HS-5 (cell line): ENCODE measurements at places on chromosomes 6 and 20.

GRCh38 chr6:141658696-141659095 lies 474.0 kb upstream of the GJE1 start:
- no peak for DNase-seq

DNA sequence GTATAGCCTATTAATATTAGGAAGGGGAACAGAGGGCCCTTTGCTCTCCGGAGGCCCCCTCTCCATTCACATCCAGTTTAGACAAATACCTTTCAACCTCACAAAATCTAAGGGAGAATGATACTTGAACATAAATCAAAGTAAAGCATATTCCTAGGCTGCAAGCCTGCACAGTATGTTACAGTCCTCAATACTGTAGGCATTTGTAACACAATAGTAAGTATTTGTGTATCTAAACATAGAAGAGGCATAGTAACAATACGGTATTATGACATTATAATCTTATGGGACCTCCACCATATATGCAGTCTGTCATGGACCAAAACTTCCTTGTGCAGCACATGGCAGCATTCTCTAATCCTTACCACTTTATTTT lies 2.3 kb upstream of the TREM1 start:
- DNase-seq: no peak

DNA sequence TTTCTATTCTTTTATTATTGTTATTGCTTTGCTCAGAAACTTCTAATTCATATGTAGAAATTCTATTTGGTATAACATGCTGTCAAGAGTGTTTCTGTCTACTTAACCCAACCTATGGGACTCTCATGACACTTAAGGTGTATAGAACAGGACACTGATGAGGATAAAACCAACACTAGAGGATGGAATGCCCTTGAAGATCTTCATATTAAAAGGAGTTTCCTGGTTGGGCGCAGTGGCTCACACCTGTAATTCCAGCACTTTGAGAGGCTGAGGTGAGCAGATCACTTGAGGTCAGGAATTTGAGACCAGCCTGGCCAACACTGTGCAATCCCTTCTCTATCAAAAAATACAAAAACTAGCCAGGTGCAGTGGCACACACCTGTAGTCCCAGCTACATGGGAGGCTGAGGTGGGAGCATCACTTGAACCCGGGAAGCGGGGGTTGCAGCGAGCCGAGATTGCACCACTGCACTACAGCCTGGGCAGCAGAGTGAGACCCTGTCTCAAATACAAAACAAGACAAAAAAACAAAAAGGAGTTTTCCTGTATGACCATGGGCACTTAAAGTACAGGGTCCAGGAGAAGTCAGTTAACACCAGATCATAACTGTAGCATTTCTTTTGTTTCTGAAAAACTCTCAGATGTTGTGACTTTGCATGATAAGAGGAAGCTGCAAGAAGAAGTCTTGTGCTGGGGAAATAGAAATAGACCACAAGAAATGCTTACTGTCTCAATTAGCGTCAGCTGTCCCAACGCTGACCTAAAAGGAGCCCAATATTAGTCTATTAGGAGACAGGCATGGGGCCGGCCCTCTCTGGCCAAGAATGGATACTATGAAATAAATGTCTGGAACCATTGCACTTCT lies 38.9 kb upstream of the CD2AP start:
- no peak for DNase-seq

GRCh38 chr6:33597551-33598322 lies 17.7 kb upstream of the BAK1 start:
- DNase-seq: no peak

GRCh38 chr20:64130876-64131275 lies 23.5 kb upstream of the NPBWR2 start:
- DNase-seq: no peak

- DNase-seq: no peak
These were observed 16.3 kb downstream of the SAMD3 start for GRCh38 chr6:130206479-130206878.

- no peak for DNase-seq
These were observed 4.9 kb downstream of the PAX1 start for GRCh38 chr20:21710341-21710740.

DNA sequence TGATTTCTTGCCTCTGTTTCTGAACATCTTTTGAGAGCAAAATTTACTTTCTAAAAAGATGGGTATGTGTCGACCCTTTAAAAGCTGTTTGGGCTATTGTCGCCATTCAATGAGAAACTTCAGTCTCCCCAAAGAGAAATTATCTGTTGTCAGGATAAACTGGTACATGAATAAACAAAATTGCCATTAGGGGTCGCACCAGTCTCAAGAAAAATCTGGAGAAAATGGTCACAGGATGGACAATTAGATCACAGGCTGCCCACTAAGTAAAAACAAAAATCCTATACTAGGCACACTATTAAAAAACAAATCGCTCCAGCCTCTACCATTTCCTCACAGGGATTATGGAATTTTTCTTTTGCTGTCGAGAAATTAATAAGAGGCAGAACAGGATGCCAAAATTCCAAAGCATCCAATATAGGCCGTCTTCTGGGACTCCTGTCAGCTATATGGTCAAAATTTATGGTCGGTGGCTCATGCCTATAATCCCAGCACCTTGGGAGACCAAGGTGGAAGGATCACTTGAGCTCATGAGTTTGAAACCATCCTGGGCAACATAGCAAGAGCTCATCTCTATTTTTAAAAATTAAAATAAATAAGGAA lies 5.5 kb upstream of the HLA-E start:
- peak; percentile 58 for DNase-seq

DNA sequence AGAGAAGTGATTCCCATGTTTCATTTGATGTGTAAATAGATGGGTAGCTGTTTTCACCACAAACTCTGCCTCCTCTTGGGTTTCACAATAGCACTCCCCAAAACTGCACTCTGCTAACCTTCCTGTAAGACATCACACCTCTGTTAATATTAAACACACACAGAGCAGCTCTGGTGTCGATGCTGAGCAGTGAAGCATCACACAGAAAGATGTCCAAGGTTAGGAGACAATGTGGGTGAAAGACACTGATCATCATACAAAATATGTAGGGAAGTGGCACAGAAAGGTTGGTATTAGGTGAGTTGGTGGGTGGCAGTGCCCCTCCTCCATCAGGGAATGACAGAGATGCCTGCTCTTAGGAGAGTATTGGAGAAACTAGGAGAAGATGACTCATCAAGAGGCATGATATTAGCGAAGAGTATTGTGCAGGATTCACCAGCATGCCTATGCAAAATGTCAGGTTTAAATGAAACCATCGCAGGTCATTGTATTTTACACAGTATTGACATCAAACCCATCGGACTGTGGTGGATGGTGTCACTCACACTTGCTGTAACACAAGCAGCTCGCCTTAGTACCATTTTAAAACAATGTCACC lies 199.7 kb downstream of the TBXT start:
- DNase-seq: no peak

- DNase-seq: no peak
These were observed 107.8 kb downstream of the DHX35 start for GRCh38 chr20:39069976-39070375.

- no peak for DNase-seq
These were observed 38.2 kb upstream of the SLCO4A1 start for GRCh38 chr20:62603907-62604785.

- DNase-seq: no peak
These were observed 18.8 kb downstream of the PARD6B start for GRCh38 chr20:50750145-50750671.

GRCh38 chr6:167701010-167701409 lies 125.7 kb upstream of the AFDN start:
- no peak for DNase-seq

GRCh38 chr6:38687043-38687353 lies 15.9 kb downstream of the GLO1 start:
- DNase-seq: no peak

- DNase-seq: no peak
These were observed 179.9 kb downstream of the LRFN2 start for GRCh38 chr6:40407239-40407638.

DNA sequence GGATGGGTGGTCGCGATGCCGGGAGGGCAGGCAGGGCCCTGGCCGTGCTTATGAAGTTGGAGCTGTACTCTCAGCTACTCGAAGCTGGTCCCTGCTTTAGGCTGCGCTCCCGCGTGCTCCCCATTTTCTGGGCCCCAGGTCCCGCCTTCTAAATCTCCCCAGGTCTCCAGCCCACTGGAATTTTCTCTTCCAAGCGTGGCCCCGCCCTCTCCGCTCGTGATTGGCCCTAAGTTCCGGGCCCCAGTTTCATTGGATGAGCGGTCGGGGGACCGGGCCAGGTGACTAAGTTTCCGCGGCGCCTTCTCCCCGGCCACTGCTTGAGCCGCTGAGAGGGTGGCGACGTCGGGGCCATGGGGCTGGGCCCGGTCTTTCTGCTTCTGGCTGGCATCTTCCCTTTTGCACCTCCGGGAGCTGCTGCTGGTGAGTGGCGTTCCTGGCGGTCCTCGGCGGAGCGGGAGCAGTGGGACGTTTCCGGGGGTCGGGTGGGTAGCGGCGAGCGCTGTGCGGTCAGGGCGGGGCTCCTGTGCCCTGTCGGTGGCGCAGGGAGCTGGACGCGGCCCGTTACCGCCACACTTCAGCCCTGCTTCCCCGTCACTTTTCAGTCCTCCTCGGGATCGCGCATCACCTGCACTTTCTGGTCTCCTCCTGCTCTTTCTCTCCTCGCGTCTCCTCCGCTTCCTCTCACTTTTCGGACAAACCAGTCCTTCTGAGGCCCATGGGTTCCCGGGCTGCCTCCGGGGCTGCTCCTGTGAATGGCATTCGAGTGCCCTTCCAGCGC lies at the start of gene MICA:
TSS of gene MICA (plus strand) at position 313 of the 778 bp plus-strand sequence. CDS start at position 351, 38 bp downstream.
- DNase-seq: peak; percentile 76

DNA sequence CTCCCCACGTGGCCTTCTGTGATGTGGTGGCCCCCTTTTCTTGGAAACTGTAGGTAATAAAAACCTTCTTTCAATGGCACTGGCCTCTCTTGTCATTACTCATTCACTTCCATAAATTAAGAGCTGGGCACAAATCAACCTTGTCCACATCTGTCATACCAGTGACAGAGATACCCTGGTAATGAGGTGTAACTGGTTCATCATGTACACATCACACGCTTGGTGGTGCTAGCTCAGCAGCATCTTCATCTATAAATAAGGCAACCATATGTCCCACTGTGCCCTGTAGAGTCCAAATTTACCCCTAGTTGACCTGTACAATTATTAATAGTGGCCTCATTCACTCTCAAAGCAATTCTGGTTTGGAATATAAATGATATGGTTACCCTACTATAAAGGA lies 245.6 kb downstream of the HIVEP2 start:
- no peak for DNase-seq

DNA sequence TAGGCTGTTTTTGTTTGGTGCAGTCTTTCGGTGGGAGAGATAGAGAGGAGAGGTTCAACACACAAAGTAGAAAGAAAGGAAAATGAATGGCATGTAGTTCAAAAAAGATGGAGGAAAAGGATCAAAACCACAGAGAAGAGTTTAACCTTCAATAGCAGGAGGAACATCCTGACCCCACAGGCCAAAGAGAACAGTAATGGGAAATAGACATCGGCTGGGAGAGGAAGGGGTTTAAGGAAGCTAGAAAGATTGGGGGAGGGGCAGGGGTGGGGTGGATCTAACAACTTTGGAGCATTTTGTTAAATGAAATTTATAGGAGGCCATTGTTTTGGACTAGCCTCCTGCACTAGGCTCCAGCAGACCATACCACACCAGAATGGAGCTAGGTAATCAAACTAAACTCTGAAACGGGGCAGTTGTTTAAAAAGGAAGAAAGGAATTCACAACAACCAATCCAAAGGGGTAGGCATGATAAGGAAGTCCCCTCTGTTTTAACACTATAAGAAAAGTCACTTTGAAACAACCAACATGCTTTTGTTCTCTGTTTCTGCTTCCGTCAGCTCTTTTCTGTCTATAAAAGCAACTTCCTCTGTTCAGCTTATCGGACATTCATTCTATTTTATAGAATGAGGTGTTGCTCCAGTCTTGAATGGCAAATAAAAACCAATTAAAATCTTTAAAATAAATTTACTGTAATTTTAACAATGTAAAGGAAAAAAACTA lies 82.6 kb downstream of the EPB41L2 start:
- no peak for DNase-seq

DNA sequence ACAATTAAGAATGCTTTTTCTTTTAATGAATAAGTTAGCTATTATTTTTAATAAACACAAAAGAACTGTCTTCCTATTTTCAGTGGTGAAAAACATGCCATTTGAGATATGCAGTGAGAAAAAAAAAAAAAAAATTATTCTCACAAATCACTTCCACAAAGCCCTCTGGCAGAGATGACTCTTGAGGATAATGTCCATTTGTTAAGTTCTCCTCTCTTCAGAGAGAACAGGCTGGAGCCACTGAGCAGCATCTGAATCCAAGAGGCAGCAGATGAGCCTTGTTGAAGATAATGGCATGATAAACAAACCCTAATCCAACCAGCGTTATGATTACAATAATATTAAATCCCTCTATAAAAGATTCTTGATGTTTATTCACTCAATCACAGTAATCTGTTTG lies 105.0 kb downstream of the PTPRK start:
- no peak for DNase-seq

GRCh38 chr6:81682235-81682795 lies 70.2 kb downstream of the TENT5A start:
- DNase-seq: no peak

GRCh38 chr20:55415567-55416142 lies 589.7 kb downstream of the CBLN4 start:
- DNase-seq: peak; percentile 32

DNA sequence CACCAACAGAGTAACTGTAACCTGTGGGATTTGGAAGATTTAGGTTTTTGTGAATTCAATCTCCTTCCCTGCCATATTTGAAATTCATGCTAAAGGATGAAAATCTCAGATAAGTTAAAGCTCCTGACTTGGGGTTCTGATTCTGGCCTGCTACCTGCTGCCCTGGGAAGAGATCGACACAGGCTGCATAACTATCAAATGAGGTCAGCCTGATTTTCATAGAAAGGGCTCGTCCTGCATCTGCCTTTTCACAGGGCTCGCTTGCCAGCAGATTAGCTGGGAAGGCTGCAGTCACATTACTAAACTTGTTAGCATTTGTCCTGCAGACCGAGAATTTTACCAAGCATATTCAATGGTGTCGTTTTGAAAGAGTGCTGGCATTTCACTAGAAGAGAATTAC lies 14.6 kb downstream of the GCLC start:
- DNase-seq: no peak

- DNase-seq: no peak
These were observed 76.1 kb downstream of the IRF4 start for GRCh38 chr6:467671-468082.

GRCh38 chr20:38804682-38805501 lies 605 bp upstream of the PPP1R16B start:
- DNase-seq: no peak

DNA sequence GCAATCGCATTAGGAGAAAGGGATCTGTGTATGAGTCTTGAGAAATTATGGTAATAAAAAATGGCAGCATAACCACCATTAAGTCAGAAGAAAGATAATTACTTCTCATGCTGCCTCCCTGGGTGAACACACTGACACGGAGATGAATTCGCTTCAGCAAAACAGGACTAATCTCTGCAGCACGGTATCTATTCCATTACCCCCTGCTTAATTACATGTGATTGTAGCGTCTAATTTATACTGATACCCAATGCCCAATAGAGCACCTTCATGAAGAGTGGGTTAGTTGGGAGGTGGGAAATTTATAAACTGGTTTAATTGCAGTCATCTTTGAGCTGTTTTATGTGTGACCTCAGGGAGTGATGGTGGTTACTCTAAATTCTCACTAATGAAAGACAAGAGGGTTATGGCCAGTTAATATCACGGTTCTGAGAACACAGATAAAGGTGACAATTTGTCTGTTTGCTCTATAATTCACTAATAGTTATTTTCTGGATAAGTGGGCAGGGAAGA lies 476.2 kb upstream of the SULF2 start:
- DNase-seq: no peak
